ENCODE measurements at places on chromosomes 13 and 19.

DNA sequence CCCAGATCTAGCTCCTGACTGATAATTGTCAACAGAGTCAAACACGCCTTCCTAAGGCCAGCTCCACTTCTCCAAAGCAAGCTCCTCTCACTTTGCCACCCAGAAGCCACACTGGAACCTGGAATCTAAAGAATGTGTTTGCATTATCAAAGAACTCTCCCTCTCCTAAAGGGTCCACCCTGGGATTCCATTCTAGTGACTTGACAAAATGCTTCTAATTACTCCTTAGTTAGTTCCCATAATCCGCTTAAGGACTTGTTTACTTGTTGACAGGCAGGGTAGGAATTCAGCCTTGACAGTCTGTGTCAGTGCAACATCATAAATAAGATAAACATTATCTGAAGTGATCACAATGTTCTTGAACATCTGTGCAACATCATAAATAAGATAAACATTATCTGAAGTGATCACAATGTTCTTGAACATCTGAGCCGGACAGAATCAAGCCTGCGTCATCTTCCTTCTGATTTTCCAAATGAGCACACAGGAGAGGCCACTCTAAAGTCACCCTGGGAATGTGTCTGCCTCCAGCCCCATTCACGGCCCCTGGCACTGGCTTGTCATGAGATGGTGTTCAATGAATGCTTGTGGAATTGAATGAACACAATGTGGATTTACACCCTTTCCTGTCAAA is 512.1 kb downstream of the IRS2 start:
- DNase-seq = no peak

GRCh38 chr19:52992109-52993004 is 21.4 kb upstream of the ERVV-1 start:
- DNase-seq = no peak

DNA sequence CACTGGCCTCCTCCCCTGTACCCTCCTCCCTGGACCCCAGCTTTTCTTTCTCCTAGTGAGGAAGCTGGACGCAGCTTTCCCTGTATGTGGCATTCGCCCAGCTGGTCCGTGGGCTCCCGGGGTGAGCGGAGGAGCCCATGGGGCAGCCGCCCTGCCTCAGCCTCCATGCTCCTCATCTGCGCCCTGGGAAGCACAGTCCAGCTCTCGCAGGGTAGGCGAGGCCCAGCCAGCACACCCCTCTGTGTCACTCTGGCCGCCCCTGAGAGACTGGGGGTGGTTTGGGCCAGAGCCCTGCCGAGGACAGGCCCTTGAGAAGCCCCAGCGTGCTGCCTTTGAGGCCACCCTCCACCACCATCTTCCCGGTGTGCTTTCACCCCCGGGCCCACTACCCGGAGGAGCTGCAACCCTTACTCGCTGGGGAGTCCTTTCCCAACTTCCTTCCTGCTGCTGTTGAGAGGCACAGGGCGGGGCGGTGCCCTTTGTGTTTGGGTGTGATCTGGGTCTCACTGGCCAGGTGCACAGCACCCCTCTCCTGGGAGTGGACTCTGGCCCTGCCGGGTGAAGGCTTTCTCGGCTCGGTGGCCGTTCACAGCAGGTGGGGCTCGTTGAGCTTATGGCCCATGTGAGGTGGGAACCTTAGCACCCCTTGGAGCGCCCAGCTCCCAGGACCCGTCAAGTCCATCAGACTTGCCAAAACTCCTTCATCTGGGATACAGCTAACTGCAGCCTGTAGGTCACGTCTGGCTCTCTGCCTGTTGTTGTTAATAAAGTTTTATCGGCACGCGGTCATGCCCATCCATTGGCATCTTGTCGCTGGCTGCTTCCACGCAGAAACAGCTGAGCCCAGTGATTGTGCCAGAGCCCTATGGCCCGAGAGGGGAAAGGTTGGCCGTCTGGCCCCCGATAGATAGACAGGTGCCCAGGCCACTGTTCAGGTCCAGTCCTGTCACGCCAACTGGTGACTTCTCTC is 3.2 kb downstream of the NCLN start:
- no peak for DNase-seq

DNA sequence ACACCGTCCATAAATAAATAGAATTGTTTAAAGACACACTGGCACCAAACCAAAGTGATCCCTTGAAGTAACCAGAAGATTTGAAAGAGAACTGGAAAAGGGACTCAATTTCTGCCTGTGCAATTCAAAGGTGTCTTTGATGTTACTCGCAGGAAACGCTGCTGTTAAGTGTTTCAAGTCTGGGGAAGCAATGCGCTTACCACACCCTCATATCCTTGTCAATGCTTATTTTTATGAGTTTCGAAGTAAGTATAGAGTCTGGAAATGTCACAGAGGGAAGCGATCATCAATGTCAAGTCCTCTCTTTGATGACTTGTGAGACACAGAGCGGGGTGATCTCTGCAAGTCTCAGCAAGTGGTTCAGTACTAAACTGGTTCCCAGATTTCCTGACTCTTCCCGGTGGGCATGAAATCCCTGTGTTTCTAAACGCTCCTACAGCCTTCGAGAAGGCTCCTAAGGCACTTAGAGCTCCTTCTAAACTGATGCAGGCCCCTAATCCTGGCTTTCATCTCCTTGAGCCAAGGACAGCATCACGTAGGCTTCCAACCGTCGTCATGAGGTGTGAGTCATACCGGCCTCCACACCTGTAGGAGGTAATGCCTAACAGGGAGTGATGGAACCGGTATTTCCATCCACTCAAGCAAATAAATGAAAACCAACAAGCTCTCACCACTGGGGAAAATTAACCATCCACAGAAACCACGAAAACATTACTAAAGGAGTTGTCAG is 22.8 kb downstream of the SYDE1 start:
- no peak for DNase-seq

- no peak for DNase-seq
Measured at GRCh38 chr13:113403255-113404104, 39.5 kb upstream of the GRTP1 start.

Data from stimulated activated CD4-positive, alpha-beta T cell treated with anti-CD3 and anti-CD28 coated beads, Interleukin-1b, Interleukin-23, amount 100 ng/mL, for 1 hour (primary cell).